ENCODE measurements at places on chromosomes 13 and 19.

DNA sequence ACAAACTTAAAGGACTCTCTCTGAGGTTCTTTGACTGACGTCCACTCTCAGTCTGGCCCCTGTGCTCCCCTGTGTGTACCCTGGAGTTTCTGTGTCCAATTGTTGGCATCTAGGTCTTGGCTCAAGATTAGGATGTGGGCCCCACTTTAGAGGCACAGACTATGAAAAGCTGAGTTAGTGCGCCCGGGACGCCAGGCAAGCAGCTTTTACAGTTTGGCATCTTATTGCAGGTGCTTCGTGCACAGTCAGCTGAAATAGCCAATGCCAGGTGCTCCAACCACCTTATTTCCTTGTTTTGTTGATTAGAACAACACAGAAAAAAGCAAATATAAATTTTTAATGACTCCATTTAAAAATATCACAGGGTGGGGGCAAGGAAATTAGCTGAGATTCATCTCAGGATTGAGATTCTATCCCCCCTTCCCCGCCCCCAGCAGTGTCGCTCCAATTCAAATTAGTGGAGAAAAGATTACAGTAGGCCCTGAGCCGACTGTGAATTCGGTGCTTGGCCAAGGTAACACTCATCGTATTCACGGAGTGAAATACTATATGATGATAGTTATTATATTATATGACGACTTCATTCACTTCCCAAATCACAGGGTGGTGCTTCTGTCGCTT lies 4.3 kb downstream of the SOX1 start:
- no peak for DNase-seq

DNA sequence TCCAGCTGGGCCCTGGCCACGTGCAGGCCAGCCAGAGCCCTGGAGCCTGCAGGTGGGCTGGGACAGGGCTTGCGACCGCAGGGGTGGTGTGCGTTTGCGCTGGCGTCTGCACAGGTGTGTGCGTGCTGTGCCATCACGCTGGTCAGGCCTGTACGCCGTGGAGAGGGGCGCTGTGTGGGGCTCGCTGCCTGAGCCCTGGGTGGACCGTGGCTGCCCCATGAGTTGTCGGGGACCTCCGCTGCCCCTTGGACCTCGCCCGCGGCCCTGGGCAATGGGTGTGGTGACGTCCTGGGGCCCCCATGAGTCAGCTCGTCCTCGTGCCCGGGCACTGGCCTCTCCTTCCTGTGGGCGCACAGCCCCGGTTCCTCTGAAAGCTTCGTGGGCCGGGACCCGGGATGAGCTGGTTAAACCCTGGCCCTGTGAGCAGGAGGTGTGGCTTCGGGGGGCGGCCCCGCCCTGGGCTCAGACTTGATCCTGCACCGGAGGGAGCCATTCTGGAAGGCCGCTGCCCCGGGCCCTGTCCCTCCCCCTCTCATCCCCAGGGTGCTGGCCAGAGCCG lies 6.8 kb downstream of the CSNK1G2 start:
- DNase-seq: no peak

DNA sequence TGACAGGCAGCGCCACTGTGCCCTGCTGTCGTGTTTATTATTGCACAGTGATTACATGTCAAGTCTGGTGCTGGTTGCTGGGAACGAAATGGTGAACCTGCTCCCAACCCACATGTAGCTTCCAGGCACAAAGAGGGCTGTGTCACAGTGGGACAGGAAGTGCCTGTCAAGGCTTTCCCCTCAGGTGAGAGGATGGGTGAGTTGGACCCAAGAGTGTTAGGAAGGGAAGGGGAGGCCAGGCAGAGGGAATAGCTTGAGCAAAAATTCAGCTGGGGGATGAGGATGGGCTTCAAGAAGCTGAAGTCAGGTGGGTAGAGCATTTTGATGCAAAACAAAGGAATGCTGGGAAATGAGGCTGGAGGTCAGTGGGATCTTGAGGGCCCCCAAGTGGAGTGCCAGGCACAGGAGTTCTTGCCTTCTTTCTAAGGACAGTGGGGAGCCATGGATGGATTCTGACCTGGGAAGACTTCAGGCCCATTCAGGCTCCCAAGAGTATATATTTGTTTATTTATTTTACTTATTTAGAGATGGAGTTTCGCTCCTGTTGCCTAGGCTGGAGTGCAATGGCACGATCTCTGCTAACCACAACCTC lies 8.5 kb upstream of the QTRT1 start:
- DNase-seq: no peak

- DNase-seq: no peak
Observed at GRCh38 chr13:45670189-45670885, 31.8 kb upstream of the CBY2 start.

DNA sequence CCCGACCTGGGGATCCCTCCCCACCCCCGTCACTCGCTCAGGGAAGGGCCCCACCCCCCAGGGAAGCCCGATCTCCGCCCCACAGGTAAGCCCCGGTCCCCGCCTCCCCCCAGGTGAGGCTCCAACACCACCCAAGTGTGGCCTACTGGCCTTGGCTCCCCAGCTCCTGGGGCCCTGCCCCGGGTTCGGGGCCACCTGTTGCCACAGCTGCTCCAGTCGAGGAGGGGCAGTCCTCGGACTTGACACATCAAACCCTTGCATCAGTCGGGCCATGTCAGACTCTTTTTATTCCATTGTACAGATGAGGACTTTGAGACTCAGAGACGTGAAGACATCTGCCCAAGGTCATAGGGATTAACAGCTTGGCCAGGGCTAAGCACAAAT lies 512 bp downstream of the CC2D1A start:
- no peak for DNase-seq

- DNase-seq: no peak
Observed at GRCh38 chr13:99495466-99496183, 5.6 kb upstream of the TM9SF2 start.

DNA sequence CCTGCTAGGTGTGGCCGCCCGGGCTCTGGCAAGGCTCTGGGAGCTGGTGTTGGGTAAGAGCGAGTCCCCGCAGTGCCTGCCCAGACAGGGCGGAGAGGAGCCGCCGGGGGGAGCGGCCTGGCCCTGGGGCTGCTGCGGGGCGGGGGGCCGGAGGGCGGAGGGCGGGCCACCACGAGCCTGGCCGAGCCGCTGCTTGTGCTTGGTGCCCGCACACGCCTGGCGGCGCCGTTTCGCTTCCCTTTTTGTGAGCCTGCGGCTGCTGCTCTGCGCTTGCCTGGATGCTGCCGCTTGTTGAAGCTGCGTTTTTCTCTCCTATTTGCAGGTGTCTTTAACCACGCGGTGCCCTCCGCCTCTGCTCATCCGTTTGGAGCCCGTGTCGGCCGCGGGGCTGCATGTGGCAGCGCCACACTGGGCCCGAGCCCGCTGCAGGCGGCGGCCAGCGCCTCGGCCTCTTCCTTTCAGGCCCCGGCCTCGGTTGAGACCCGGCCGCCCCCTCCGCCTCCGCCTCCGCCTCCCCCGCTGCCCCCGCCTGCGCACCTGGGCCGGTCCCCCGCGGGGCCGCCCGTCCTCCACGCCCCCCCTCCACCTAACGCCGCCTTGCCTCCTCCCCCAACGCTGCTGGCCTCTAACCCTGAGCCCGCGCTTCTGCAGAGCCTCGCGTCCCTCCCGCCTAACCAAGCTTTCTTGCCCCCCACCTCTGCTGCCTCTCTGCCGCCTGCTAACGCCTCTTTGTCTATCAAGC lies 8.5 kb downstream of the PLEKHJ1 start:
- no peak for DNase-seq

DNA sequence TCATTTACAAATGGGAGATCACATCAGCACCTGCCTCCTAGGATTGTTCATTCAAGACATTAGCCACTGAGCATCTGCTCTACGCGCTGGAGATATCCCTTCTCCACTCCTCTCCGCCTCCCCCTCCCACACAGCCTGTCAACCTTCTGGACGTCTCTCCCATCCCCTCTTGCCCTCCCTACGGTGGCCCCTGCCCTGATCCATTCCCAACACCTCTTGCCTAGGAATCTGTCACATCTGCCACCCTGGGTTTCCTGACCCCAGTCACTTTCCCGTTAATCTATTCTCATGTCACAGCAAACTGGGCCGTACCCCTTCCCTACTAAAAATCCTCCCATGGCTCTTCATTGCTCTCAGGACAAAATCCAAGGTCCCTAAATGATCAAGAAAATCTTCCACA lies 10.3 kb downstream of the DYRK1B start:
- DNase-seq: no peak

GRCh38 chr13:95256091-95256490 lies 45.2 kb downstream of the ABCC4 start:
- DNase-seq: no peak

DNA sequence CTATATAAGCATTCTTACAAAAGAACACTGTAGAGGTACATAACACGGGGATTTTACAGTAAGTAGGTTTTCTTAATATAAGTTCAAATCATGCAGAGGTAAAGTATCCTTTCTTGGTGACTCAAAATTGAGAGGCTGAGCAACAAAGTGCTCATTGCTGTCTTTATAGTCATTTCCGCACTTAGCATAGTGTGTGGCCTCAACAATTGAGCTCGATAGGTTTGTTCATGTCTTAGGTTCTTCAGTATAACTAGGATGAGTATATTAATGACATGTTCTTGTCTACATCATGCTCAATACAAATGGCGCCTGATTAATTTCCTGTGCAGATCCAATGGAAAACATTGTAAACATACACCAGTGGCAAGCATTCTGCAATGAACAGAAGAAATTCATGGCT lies 1.4 kb downstream of the WDFY2 start:
- no peak for DNase-seq

DNA sequence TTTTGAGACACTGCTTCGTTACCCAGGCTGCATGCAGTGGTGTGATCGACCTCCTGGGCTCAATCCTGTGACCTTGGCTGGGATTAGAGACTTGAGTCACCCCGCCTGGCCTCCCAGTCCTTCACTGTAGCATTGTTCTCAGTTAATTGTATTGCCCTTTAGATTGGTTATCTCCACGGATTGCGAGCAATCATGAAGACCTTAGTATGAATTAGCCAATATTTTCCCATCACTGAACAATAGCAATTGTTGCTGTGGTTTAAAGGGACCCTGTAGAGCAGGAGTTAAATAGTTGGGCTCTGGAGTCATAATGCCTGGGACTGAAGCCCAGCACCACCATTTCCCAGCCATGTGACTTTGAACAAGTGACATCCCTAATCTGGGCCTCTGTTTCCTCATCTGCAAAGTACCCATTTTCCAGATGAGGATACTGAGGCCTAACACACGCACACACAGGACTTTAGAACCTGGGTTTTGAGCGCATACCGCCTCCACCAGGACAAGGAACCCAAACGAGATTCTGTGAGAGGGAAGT lies 8.4 kb downstream of the PPP1R14A start:
- DNase-seq: no peak

GRCh38 chr19:51407511-51408131 lies 9.8 kb downstream of the SIGLEC10 start:
- DNase-seq: peak; percentile 48

- DNase-seq: peak; percentile 49
Observed at GRCh38 chr19:18339723-18340122, 675 bp upstream of the PGPEP1 start.

GRCh38 chr13:103255587-103256301 lies 189.5 kb upstream of the SLC10A2 start:
- no peak for DNase-seq

DNA sequence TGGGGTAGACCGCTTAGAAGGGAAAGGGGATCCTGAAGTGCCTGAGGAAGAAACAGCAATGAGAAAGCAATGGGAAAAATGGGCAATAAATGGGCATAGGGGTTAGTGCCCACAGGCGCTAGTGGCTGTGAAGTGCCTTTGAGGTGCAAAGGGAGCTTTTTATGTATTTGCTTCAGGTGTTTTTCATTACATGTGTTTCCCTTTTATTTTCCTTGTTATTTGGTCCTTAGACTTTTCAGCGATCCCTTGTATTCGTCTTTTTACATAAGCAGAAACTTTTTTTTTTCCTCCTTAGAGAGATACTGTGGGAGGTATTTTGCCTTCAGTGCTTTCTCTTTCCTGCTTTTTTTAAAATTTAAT lies 19.6 kb downstream of the NFIX start:
- DNase-seq: no peak

DNA sequence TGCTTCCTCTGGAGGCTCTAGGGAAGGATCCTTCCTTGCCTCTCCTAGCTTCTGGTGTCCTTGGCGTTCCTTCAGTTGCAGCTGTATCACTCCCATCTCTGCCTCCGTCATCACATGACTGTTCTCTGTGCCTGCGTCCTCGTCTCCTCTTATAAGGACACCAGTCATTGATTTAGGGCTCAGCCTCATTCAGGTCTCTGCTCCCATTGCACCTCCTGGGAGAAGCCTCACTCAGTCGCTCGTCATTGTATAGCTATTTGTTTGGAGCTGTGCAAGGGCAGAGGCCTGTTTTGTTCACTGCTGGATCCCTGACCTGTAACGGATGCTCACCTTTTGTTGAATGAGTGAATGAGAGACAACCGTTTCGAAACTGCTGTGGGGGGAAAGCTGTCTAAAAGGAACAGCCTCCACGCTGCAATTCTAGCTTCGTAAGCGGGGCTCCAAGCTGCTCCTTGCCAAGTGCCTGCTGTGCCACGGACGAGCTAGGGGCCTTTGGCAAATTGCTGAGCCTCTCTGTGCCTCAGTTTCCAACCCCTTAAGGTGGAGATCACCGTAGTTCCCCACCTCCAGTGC lies 17.2 kb downstream of the BRSK1 start:
- DNase-seq: no peak

- DNase-seq: peak; percentile 85
Observed at GRCh38 chr19:11738746-11739620, at the start of gene ZNF823. Gene ZNF823, minus strand, starts transcription at chr19:11738946. Its CDS starts 127 bp downstream, at chr19:11738819.

DNA sequence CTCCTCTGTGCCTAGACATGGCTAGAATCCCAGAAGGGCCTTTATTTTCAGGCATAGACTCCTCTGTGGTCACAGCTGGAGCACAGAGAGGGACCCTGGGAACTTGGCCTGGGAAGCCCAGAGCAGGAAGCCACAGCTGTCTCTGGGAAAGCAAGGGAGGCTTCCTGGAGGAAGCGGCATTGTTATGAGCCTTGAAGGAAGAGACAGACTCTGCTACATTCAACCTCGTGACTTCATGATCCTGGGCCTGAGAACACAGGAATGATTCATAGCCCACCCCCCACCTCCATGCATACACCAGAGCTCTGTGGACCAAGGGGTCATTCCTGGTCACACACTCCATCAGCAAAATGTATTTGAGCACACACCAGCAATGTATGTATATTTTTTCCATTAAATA lies 8.6 kb downstream of the RDH8 start:
- DNase-seq: no peak

- DNase-seq: no peak
Observed at GRCh38 chr19:40219721-40220276, 1.6 kb upstream of the TTC9B start.

- DNase-seq: peak; percentile 57
Observed at GRCh38 chr19:3365093-3365835, 1.1 kb upstream of the NFIC start.

DNA sequence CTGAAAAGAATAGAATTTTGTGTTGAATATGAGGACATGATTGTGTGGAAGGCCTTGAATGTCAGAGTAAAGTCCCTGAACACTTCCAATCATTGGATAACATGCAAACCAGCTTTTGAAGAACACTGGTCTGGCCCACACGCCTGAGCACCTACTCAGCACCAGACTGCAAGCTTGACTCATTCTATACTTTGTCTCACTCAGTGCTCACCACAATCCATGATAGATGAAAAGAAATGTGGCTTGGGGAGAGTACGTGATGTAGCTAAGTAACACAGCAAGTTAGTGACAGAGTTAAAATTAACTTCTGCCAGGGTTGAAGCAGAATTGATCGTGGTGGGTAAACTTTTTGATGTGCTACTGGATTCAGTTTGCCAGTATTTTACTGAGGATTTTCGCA lies 12.0 kb downstream of the DLEU7 start:
- no peak for DNase-seq

GRCh38 chr19:33054623-33055022 lies 10.1 kb downstream of the RHPN2 start:
- DNase-seq: no peak

Measured in HuH-7.5 (cell line).